ENCODE measurements at places on chromosomes 3 and 15.

DNA sequence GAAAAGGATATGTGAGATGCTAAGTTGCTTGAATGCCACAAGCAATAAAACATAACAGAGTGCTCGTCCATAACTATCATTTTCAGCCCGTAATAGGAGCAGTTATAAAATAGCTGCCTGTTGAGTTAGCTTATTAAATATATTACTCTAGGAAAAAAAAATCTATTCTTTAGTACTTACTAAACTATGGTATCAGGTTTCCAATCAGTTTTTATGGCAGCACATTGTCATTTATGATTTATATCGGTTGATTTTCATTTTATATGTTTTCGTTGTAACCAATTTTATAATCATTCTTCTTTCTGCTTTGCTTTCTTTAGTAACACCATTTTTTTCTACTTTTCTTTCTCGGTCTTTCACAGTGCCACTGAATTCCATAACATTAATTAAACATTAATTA is 51.9 kb downstream of the SEMA6D start:
- DNase-seq: no peak

DNA sequence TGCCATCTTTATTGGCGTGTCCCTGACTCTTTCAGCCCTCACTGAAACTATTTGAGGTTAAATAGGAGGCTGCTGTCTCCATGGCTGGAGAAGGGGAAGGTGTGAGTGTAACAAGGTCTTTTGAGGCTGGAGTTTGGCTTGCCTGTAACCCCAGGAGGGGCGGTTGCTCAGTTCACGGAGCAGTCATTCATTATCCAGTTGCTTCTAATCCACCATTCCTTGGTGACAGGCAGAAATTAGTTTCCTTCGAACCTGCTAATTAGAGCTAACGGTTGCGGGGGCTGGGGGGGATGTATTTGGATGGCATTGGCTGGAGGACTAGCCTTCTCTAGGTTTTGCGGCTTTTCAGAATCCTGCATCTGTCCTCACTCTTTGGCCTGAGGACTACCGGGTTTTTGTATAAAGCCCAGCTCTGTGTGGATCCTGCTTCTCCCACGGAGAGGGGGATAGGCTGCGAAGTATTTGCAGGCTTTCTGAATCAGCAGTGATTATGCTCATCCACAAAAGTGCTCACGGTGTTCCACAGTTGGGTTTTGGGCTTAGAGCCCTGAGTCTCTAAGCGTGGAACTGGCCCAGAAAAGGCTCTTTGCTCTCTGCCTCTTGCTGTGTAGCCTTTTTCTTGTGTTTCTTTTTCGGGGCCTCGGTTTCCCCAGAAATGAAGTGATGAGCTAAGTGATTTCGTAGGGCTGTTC is 18.6 kb downstream of the FGD5 start:
- no peak for DNase-seq

GRCh38 chr15:63422891-63423590 is 41.4 kb upstream of the CA12 start:
- no peak for DNase-seq

DNA sequence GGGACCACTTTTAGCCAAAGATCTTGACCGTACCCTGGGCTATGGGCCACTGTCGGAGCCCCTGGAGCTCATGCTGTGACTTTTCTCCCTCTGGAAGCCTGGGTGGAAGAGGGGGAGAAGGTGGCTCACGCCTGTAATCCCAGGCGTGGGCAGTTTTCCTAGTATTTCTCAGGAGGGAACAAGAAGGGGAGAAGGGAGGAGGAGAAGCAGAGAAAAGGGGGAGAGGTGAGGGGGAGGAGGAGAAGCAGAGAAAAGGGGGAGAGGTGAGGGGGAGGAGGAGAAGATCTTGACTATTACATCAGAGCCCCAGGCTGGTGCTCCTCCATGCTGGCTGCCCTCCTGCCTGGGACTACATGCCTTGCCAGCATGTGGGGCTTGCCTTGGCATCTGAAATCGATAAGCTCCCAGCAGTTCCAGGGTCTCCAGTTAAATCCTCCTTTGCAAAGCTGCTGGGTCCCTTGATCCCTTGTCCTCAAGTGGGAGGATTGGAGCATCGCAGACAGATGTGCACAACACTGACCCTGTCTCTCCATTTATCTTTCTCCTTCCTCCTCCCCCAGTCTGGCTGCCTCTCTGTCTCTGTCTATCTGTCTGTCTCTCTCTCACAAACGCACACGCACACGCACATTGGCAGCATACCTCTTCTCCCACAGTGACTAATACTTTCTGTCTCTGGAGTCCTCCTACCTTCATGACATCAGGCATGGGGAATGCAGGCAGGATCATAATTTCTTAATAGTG is 41.6 kb downstream of the MRAS start:
- no peak for DNase-seq

DNA sequence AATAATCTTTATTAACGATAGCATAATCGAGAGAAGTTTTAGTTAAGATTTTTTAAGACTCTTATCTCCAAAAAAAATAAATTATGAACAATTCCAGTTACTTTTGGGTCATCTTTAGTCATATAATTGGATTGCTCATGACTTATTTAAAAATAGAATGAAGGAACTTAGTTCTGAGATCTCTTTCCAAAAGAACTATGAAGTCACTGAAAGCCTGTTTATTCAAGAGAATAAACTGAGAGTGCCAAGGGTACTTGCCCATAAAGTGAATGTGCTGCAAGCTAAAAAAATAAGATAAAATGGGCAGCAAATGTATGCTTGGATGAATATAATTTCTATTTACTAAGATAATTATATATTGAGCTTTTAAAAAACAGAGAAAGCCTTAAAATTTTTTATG is 176.5 kb upstream of the PLSCR5 start:
- DNase-seq: no peak

- no peak for DNase-seq
Observed at GRCh38 chr3:183507551-183507950, 48.0 kb downstream of the KLHL6 start.

DNA sequence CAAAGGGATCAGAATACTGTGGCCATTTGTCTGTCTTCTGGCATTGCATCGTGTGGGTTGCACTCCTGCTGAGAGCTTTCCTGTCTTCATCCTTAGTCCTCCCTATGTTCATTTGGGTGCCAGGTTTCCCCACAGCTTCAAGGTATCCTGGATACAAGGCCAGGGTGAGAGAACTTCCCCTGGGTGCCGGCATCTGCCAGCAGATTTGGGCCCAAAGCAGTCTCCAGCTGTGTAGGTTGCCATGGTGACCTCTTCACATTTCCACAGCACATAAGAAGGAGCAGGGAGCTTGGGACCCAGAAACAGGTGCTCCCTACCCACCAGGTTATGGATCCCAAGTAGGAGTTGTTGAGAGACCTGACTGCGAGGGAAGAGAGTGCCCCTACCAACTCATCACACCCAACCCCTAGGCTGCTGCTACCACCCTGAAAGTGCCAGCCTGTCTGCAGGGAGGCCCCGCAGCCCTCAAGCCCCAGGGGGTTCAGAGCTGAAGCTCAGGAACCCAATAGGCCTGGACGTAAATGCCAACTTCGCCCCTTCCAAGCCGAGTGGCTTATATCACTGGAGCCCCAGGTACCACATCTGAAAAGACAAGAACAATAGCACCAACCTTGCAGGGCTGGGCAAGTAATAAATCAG is 19.9 kb downstream of the TTC21A start:
- no peak for DNase-seq
